Fibroblast of skin of left quadriceps (primary cell): ENCODE measurements at places on chromosomes 5 and 9.

DNA sequence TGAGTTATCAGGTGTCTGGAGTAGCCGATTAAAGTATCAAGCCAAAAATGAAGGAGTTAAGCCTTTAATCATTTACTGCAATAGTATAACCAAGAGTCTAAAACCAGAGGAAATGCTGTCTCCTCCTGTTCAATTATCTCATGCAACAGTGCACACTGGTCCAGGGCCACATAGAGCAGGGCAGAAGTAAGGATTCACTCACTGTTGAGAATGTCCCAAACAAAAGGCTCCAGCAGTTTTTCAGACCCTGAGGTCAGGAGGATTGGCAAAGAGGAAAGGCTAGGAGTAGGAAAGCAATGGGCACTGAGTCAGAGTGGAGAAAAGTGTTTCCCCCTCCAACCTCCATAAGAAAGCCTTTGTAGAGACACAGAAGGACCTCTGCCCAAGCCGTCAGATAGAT is 168.2 kb downstream of the RNF180 start:
- no peak for DNase-seq

DNA sequence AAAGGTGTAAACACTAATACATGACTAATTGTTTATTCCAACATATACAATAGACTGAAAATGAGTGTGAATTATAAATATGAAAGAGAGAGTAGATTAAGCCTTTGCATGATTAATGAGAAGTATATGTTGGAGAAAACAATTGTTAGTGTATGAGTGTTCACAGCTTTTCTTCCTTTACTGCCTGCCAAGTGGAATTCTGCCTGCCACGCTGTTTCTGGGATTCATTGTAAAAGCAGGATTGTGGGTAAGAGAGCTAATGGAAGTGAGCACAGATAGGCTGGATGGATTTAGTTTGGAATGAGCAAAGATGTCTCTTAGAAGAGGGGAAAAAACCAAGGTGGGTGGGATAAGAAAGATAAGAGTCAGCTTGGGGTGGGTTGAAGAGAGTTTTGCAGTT is 129.6 kb upstream of the NMUR2 start:
- DNase-seq: no peak

DNA sequence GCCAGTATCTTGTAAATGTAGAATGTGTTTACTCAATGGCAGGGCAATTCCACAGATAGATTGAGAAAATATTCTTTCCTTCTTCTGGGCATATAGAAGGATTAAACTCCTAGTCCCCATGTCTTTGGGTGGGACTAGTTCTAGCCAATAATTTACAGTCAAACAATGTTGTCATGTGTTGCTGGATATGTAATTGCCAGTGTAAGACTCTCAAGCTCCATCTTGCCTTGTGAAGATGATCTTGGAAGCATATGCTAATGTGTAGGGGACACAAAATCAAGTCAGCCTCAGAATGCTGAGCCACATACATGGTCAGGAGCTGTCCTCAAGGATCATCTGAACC is 386.9 kb downstream of the CETN3 start:
- DNase-seq: no peak

GRCh38 chr9:71886015-71886414 is 25.0 kb downstream of the ABHD17B start:
- DNase-seq: no peak

- no peak for DNase-seq
Observed at GRCh38 chr5:23257656-23258055, 249.8 kb upstream of the PRDM9 start.

DNA sequence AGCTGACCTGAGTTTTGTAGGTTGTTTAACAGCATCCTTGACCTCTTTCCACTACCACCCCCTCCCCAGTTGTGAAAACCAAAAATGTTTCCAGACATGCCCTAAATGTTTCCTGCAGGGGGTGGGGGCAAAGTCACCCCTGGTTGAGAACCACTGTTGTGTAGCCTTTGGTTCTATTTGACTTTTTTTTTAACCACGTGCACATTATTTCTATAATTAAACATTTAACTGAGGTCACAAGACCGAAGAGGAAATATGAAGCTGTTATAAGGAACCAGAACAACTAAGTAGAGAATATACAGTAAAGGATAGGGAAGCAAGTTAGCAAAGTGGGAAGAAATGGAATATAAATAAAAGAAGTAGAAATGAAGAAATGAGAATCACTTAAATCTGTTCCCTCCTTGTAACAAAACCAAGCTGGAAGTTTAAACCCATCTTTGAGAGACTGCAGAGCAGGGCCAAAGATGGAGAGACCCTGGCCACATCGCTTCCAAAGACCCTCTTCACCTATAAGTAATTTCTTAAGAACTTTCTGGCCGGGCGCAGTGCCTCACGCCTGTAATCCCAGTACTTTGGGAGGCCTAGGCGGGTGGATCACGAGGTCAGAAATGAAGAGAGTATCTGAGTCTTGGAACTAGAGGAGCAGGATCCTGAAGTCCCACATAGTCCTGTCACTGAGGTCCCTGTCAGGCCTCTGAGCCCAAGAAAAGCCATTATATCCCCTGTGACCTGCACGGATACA is 14.4 kb downstream of the SIT1 start:
- DNase-seq: no peak

DNA sequence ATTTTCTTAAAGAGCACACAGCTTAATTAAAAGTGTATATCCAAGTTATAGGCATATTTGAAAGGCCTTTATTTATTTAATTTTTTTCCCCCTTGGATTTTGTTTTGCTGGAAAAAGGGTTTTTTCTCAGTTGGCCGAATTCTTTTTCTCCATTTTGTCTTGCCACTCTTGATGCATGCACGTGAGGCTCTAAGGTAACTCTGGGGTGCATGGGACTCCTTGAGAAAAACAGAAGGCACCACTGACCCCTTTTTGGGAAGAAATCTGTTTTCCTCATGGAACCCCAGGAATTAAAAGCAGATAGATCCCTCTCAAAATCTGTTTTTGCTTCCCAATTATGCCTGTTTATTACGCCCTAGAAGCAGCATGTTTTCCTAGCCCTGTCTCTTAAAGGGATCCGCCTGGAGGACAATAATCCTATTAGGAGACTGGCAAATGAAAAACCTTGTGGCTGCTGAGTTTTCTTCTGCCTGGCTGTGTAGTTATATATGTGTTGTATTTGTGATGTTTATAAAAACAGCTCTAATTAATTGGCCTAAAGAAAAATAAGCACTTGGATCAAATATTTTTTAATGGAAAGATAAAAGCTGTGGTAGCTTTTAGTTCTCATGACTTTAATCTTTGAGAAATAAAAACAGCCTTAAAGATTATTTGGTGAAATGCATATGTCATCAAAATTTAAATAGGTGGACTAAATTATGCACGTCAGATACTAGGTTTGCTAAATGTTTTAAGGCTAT is 435.1 kb upstream of the CDH9 start:
- DNase-seq: no peak

DNA sequence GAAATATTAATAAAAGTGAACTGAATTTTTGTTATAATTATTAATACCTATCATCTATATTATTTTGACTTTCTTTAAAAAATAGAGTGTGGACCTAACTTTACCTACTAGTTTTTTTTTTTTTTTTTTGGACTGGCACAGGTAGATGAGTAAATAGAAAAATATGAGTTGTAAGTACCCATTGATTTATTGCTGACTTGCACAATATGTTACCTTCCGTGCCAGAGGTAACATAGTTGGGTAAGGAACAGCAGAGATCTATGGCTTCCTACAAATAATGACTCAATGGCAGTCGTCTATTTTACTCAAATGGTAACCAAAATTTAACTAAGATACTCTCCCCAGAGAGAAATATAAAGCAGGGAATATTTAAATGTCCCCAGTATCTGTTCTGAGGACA is 1212.8 kb downstream of the PTPRD start:
- DNase-seq: no peak

- no peak for DNase-seq
Observed at GRCh38 chr5:119596046-119596445, 33.3 kb upstream of the FAM170A start.

- DNase-seq: no peak
Observed at GRCh38 chr5:89535411-89535810, 652.4 kb upstream of the MEF2C start.

DNA sequence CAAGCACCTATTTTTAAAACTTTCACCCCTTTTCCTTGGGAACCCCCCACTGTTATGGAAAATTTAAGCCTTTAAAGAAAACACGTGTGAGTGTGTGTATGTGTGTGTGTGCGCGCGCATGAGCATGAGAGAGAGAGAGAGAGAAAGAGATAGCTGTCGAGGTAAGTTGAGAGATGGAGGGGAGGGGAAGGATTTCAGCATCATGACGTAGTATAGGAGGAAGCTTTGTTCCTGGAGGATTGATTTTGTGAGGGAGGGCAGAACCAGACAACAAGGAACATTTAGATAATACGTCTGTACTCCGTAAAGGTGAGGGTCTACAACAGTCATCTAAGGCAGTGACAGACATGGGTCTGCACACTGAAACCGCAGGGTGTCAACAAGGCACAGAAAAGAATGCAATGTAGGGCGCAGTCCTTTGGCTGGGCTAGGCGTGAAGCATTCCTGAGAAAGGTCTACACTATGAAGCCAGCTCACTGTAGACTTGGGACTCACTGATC is 227.7 kb downstream of the SMARCA2 start:
- DNase-seq: no peak

DNA sequence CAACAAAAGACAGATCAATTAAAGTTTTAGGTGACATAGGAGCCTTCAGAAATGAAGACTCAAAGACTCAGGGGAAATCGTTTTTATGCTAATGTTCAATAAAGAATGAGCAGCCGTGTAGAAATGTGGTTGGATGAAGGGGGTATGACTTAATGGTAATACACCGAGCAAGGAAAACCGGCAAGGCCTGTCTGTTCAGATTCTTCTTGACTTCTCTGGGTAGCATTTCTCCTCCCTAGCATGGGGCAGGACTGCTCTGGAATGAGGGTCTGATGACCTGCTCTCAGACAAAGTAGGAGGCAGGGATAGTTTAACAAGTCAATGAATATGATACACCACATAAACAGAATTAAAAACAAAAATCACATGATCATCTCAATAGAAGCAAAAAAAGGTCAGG is 487.4 kb downstream of the ZNF608 start:
- DNase-seq: no peak

DNA sequence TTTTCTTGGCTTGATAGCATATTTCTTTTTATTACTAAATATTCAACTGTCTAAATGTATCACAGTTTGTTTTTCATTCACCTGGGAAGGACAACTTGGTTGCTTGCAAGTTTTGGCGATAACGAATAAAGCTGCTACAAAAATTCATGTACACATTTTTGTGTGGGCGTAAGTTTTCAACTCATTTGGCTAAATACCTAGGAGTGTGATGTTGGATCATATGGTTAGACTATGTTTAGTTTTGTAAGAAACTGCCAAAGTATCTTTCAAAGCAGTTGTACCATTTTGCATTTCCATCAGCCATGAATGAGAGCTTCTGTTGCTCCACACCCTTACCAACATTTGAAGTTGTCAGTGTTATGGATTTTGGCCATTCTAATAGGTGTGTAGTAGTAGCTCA is 428.0 kb downstream of the ACTL7B start:
- no peak for DNase-seq

GRCh38 chr5:106376522-106376921 is 1294.2 kb downstream of the EFNA5 start:
- peak; percentile 61 for DNase-seq
